ENCODE measurements at places on chromosomes 11 and 22.

- DNase-seq, result peak; percentile 85
Measured at GRCh38 chr22:24894998-24895397, 51.5 kb downstream of the LHFPL7 start.

- DNase-seq, result no peak
Measured at GRCh38 chr11:133776671-133777367, 68.5 kb downstream of the SPATA19 start.

DNA sequence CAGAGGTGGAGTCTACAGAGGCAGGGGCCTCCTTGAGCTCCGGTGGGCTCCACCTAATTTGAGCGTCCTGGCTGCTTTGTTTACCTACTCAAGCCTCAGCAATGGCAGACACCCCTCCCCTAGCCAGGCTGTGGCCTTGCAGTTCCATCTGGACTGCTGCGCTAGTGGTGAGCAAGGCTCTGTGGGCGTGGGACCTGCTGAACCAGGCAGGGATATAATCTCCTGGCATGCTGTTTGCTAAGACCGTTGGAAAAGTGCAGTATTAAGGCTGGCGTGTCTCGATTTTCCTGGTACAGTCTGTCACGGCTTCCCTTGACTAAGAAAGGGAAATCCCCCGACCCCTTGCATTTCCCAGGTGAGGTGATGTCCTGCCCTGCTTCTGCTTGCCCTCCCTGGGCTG is 77.7 kb downstream of the GDPD4 start:
- no peak for DNase-seq

DNA sequence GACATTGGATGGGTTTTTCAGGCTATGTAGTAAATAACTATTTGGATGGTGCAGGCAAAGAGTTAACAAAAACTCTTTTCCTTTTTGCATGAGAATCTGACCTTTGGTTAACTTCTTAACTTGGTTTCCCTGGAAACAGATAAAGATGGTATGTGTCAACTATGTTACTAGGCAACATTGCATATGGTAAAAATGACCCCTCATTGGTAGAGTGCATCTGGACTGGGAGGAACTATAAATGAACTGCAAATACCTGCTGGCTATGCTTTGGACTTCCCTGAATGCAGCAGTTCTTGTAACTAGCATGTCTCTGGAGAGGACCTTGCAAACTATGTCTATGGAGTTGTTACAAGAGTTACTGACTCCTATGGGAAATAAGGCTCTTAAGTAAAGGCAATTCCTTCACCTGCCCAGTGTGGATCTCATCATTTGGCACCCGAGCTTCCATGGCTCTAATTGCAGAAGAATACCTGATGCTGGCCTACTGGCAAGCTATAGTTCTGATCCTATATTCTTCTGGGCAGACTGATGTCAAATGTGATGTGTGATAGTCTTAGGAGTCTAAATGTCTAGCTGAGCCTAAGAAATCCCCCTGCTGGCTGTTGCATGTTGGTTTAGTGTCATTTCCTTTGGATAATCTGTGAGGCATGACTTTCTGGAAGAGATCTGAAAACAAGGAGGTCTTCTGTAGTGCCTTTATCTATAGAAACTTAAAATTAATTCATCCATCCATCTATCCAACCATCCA is 126.7 kb upstream of the MTMR2 start:
- DNase-seq, result no peak

GRCh38 chr22:37684803-37685615 is 1.1 kb upstream of the NOL12 start:
- no peak for DNase-seq

- DNase-seq, result no peak
Measured at GRCh38 chr22:49905465-49905864, 12.8 kb downstream of the ALG12 start.

- DNase-seq, result no peak
Measured at GRCh38 chr11:85347291-85347690, 279.9 kb downstream of the DLG2 start.

- peak; percentile 33 for DNase-seq
Measured at GRCh38 chr22:24442352-24442744, 14.9 kb downstream of the ADORA2A start.

GRCh38 chr22:47200273-47201051 is 438.0 kb downstream of the TBC1D22A start:
- peak; percentile 52 for DNase-seq

GRCh38 chr22:21796863-21797262 is 61.3 kb upstream of the YPEL1 start:
- no peak for DNase-seq

GRCh38 chr22:44179196-44179988 is 1.3 kb upstream of the PARVG start:
- DNase-seq, result no peak

- DNase-seq, result no peak
Measured at GRCh38 chr22:38066381-38067027, 9.3 kb downstream of the PICK1 start.

- DNase-seq, result no peak
Measured at GRCh38 chr11:74866557-74866956, 82.3 kb downstream of the XRRA1 start.

GRCh38 chr11:46238967-46239800 is 38.3 kb upstream of the CREB3L1 start:
- DNase-seq, result peak; percentile 93

- peak; percentile 49 for DNase-seq
Measured at GRCh38 chr11:69834811-69835800, 15.9 kb upstream of the FGF3 start.

- no peak for DNase-seq
Measured at GRCh38 chr11:47460571-47461235, 11.8 kb upstream of the RAPSN start.

DNA sequence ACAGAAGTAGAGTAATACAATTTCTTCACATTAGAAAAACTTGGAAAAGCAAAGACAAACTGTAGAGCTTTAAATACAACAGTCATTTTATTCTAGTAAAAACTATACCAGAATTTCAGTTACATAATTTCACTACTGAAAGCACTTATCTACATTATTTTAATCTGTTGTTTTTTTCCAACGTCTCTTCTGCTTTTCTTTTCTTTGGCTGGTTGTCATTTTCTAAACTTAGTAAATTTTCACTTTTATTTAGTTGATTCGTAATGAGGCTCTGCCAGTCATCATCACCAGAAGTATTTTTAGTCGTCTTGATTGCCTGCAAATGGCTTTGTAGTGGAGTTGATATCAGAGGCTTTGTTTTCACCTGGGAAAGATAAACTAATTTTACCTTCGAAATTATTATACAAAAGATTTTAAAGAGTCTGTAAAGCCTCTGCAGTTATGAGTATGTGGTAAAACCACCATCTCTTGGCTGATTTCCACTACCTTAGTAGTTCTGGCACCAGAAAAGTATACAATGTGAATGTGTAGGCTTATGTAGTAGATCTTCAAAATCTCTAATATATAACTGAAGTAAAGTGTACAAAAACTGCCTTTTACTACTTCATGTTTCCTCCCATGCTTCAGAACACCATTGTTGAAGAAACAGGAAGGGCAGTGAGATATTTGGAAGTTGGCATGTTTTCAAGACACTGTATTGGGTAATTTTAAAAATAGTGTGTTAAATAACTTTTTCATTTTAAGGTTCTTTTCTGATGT is 19.2 kb downstream of the EIF3M start:
- DNase-seq, result no peak

- DNase-seq, result no peak
Measured at GRCh38 chr11:72048766-72049460, 31.4 kb downstream of the NUMA1 start.

DNA sequence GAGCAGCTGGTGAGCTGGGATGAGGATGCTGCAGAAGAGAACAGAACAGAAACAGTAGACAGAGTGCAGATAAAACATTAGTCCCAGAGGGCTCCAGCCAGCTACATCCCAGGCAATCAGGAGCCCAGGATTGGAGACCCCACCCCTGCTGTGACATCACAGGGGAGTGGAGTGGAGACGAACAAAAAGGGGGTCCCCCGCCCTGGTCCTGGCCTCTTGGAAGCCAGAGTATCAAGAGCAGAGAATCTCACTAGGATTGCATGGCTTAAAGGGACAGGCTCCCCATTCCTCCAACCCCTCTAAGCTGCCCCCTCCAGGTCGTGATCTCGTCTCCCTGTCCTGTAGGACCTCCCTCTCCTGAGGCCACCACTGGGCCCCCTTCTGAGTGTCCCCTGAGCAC is at the start of gene P2RX3:
Gene P2RX3, plus strand, starts transcription at position 211 of the 400 bp plus-strand sequence. CDS start 199 bp downstream, outside the sequence.
- no peak for DNase-seq

GRCh38 chr11:123195188-123196059 is at the start of gene CLMP:
CLMP (minus strand) TSS chr11:123195248; CDS start chr11:123194940, 308 bp downstream.
- peak; percentile 54 for DNase-seq

DNA sequence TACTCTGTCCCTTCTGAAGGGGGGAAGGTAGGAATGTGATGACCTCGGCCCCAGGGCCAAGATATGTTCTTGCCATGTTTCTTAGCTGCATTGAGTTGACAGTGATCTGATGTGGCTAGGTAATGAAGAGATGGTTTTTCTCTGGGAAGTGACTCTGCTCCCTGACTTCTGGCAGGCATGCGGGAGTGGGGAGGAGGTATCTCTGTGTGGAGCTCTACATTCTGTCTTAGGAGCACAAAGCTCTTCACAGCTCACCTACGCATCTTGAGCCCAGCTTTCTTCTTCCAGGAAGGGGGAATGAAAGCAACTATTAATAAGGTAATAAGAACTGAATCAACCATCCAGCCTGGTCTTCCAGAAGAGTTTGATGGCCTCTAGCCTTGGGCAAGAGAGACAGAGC is 241.0 kb downstream of the ST3GAL4 start:
- no peak for DNase-seq

DNA sequence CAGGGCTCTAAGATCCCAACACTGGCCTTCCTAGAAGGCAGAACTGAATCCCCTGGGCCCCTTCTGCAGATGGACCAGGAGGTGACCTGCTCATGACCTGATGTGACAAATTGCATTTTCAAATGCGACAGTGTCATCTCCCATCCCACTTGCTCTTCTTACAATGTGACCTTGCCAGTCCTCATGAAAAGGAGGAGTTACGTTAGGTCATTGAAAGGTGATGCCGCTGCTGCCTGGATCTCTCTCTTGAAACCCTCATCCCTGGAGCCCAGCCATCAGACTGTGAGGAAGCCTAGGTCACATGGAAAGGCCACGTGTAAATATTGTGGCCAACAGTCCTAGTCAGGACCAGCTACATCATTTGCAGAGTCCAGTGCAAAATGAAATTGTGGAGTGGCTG is 5.7 kb upstream of the C1QTNF4 start:
- no peak for DNase-seq

DNA sequence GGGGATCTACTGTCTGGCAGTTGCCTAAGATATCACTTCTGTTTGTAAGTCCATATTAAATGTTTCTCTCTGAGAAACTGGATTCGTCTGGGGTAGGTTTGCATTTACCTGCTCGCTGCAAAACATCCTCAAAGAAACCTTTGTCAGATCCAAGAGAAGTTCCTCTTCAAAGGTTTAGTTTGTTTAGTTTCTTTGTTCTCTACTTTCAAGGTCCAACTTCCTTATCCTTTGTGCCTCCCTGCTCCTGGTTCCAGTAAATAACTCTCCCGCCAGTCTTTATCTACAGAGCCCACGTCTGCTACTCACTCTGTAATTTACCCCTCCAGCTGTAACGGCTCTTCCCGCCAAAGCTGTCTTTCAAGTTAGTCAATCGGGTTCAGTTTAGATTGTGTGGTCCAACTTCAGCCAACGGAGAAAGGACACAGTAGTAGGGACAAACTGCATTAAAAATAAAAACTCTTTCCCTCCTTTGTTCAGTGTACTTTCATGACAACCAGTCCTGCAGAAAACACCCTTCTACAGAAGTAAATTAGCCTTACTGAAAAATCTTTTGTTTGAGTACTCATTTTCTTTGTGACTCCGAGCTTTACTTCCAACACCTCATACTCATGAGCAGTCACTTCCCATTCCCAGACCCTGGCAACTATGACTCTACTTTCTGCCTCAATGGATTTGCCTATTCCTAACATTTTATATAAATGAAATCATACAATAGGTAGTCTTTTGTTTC is 41.0 kb downstream of the TMPRSS5 start:
- no peak for DNase-seq

DNA sequence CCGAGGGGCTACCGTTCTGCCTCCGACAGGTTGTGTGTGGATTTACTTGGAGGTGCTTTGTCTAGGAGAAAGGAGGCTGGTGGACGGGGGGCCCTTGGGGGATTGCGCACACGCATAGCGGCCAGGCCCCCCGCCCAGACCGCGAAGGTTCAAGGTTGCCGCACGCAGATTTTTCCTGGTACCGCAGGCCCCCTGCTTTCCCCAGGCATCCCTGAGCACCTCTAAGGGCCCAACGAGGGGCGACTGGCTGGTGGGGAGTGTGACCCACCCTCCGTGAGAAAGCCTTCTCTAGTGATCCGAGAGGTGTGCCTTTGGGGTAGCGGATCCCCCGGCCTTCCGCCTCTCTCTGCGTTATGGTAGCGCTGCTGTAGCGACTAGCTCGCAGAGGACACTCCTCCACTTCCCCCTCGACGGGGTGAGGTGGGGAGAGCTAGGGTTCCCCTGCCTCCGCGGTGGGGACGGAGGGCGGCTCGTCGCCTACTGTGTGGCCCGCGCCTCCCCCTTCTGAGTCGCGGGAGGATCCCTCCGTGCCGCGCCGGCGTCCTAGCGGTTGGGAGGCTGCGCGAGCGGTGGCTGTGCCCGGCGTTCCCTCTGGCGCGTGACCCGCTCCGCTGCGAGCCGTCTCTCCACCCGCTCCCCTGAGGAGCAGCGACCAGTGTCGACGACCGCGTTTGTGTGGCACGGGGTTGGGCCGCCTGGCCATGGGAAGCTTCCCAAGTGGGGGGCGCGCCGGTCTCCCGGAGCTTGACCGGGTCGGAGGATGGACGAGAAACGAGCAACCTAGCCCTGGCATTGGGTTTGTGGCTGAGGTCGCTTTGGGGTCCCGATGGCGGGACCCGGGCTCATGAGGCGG is 3900.0 kb upstream of the OR11H1 start:
- DNase-seq, result no peak

DNA sequence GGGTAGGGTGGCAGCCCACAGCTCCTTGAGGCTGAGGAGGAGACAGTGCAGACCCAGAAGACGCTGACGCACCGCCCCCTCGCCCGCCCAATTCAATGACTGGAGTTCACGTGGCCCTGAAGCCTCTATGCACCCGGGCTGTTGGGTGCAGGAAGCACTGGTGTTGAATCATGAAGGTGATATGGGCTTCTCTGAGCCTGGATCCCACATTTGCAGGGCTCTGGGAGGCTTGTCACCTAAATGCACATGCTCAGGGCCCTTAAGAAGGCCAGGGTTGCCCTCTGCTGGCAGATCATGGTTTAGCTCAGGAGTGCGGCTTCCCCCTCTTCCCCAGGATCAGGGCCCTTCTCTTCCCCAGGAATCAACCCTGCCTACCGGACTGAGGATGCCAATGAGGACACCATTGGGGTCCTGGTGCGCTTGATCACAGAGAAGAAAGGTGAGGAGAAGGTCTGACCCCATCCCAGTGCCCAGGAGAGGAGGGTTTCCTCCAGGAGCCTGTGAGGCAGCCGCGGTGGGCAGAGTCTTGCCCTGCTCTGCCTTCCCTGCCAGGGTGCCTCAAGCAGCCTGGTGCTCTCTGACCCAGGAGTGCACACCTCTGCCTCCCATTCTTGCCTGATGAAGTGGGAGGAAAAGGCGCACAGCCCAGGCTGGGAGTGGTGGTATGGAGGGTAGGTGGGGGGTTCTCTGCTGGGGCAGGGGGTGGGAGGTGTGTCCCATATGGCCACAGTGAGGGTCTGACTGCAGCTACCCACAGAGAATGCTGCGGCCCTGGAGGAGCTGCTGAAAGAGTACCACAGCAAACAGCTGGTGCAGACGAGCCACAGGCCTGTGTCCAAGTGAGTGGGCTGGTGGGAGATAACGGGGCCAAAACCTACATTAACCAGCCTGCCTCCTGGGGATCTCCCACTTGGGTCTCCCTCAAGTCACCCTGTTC is 17.5 kb downstream of the RELT start:
- peak; percentile 88 for DNase-seq

Data from ascending aorta (tissue), 2 donors.